ENCODE measurements at places on chromosomes 7 and 10. TPM values are rescaled to one million over a fixed set of nuclear protein-coding genes. Genes with fewer than 3 reads are reported as not detected.

Gene GBX1
- total RNA-seq, result not detected

Gene CRPPA
- 0.89 TPM for total RNA-seq

Gene ZNF365
- total RNA-seq, result 0.58 TPM

Gene TUBB8
- total RNA-seq, result not detected

Gene PITRM1
- total RNA-seq, result 64.4 TPM

Gene GPR141
- not detected for total RNA-seq

Gene ARPC1A
- 50.6 TPM for total RNA-seq
